ENCODE measurements at places on chromosomes 7 and 10.
A peak's percentile ranks its signal among the peaks of the same experiment; 100 is the strongest.

- peaks cover 3% of the 10 kb centered on the region for H3K27me3 ChIP-seq
- H3K27ac ChIP-seq, result no peak overlapping the region
- no peak for DNase-seq
- no peaks in the 10 kb centered on the region for H3K36me3 ChIP-seq
- peaks cover 22% of the 10 kb centered on the region for H3K4me1 ChIP-seq
These were observed 23.6 kb upstream of the ADCYAP1R1 start for GRCh38 chr7:31028417-31028992.

DNA sequence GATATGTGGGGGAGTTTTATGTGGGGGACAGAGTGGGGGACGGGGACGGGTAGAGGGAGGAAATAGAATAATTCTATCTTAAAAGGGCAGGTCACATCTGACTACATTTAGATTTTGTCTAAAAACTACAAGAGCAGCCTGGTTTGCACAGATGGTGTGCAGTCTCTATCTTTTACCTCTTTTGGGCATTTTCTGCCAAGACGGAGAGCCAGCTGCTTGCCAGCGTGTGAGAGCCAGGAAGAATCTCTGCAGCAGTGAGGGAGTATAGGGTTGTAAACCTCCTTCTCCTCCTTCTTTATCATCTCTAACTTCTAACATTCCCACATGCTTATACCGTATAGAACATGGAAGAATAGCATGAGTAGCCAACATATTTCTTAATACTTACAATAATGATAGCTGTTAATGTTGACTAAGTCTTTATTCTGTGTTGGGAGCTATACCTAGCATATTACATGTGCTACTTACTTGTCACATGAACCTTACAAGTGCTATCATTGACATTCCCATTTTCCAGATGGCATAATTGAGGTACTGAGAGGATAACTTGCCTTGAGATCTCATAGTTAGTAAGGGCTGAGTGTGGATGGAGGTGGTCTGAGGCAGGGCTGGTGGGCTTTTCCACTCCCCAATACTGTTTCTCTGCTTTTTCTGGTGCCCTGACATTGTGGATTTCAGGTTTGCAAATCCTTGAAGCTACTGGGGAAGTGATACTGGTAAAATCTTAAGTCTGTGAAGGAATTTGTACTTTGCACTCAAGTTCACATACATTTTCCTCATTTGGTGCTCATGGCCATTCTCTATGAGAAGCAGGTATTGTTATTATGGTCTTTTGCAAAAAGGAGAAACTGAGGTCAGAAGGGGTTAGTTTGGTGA, 1.1 kb downstream of the ENTPD1 start:
- H3K27me3 ChIP-seq, result peaks cover 28% of the 10 kb centered on the region
- DNase-seq, result no peak
- peak overlapping the region; percentile 73 for H3K4me3 ChIP-seq
- H3K36me3 ChIP-seq, result no peaks in the 10 kb centered on the region

- H3K36me3 ChIP-seq, result peaks cover 1% of the 10 kb centered on the region
- no peak overlapping the region for H3K4me3 ChIP-seq
- no peak for DNase-seq
These were observed 395.4 kb downstream of the SFMBT2 start for GRCh38 chr10:7015457-7015856.

DNA sequence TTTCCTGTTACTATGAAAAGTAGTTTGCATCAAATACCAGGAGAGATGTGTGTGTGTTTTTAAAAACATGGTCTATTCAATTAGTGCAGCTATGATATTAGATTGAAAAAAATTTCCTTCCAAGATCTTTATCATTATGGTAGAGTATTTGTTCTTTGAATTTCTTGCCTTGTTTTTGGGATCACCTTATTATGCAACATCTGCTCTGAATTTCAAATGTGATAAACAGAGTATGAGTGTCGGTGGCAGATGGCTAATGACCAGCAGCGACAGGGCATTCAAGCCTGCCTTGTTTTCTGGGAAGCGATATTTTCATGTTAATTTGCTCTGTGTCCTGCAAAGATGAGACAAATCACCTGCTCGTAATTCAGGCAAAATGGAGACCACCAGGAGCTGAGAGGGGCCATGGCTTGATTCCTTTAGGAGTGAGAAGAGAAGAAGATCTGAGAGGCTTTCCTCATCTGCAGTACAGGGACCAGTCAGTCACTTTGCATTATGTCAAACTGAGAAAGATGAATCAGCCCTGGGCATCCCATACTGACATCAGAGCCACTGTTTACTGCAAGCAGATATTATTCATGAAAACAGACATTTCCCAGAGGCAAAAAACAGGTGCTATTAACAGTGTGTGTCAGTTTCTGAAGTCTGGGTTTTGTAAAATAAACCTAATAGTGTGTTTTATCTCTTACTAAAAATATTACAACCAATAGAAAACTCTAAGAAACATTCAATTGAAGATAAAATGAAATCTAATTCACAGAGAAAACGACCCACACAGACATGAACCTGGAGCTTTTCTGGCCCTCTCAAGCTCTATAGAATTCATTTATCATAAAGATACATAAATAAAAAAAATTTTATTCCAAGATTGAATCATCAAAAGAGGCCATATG, 67.6 kb downstream of the CDK6 start:
- peak; percentile 24 for DNase-seq
- H3K4me1 ChIP-seq, result peaks cover 68% of the 10 kb centered on the region
- H3K36me3 ChIP-seq, result peaks cover 64% of the 10 kb centered on the region
- peak overlapping the region; percentile 48 for H3K4me3 ChIP-seq
- peak overlapping the region; percentile 91 for H3K27ac ChIP-seq
